ENCODE measurements at places on chromosomes 4 and X.
A peak's percentile ranks its signal among the peaks of the same experiment; 100 is the strongest.

- DNase-seq, result no peak
Measured at GRCh38 chr4:89000844-89001360, 56.1 kb downstream of the FAM13A start.

DNA sequence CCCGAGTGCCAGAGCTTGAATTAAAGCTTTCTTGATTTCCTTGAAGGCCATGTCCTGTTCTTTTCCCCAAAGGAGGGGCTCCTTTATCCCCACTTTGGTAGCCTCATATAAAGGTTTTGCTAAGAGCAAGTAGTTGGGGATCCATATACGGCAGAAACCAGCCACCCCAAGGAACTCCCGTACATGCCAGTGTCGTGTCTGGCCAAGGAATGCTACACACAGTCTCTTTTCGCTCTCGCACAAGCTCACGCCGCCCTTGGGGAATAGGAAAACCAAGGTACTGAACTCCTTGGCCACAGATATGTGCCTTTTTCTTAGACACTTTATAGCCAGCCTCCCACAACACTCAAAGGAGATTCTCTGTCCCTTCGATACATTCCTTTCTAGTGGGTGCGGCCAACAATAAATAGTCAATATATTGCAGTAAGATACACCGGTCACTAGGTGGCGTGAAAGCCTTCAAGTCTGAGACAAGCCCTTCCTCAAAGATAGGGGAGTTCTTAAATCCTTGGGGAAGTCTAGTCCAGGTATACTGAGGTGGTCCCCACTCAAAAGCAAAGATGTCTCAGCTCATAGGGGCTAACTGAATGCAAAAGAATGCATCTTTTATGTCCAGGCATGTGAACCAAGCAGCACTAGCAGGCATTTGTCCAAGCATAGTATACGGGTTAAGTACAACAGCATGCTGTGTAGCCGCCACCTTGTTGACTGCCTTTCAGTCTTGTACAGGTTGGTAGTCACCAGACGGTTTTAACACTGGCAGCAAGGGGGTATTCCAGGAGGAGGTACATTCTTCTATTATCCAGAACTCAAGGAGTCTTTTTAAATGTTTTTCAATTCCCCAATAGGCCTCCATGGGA is 57.8 kb upstream of the XAGE1B start:
- DNase-seq, result no peak

DNA sequence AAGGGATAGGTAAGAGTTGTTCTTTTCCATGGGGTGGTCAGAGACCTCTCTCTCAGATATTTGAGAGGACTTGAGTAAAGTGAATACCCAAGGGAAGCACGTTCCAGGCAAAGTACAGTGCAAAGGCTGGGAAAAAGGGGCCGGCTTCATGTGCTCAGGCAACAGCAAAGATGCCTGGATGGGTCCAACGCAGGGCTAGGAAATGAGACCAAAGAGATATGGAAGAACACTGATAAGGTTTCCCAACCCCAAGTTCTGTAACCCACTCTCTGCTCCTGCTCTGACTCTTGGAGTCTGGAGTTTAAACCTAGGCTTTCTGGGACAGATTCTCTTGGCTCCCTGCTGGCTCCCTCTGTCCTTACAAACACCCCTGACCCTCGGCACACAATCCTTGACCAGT is 36.2 kb upstream of the PROM1 start:
- no peak for DNase-seq

DNA sequence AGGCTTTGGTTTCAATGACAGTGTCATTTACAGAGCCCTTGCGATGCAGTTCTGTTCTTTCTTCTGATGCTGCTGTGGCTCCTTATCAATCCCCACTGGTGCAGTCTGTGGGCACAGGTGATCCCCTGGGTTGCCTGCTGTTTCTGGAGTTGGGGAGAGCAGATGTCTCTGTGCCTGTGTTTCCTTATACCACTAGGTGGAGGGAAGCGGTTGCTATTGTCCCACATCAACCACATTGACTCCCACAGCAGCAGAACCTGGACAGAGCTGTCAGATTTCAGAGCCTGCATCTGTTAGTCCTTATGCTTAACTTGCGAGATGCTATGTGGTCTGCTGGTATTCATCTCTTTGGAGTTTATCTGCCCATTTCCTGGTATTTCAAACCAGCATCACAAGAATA is 57.7 kb downstream of the NEIL3 start:
- DNase-seq, result no peak

DNA sequence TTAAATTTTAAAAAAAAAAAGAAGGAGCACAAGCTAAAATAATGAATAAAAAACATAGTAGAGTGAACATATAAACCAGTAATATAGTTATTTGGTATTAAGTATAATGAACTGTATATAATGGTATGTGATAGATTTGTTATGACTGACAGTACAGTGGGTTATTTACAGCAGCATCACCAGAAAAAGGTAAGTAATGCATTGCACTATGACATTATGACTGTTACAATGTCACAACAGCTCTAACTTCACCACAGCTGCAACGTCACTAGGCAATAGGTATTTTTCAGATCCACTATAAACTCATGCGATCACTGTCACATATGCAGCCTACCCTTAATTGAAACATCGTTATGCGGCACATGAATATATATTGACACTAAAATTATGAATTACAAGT is 72.5 kb downstream of the COX7B2 start:
- no peak for DNase-seq

DNA sequence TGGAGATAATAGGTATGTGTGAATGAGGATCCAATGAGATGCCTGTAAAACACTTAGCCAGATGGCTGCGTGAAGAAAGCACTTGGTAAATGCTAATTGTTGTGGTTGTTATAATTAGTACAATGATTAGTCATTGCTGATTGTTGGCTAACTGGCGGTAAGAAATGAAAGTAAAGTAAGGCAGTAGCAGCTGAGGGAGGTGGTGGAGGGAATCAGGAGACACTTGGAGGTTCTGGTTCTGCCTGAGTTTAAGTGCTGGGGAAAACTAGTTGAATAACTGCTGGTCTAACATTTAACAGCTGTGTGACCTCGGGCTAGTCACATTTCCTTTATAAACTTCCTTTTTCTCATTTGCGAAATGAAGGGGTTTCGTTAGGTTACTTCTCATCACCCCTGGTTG is 30.9 kb downstream of the CD38 start:
- DNase-seq, result no peak

GRCh38 chr4:10731162-10731561 is 46.6 kb upstream of the CLNK start:
- no peak for DNase-seq

- no peak for DNase-seq
Measured at GRCh38 chrX:155873188-155873587, 8.0 kb upstream of the VAMP7 start.

GRCh38 chrX:115968436-115969252 is 201.9 kb upstream of the AGTR2 start:
- DNase-seq, result peak; percentile 59

DNA sequence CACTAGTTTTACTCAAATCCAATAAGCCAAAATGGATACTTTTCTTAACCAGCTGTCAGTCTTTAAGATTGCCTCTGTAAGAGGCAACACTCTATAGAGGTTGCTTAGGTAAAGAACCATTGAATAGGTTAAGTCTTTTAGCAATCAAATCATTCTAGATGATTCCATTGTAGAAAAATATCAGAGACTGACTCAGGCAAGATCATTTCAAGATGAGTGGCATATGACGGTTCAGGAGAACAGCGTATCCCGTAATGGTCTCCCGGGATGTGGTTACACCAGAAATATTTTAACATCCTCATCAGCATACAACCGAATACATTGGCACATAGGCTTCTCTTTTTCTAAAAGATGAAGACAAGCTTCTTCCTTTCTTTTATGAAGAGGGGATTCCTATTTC is 641.7 kb upstream of the AGA start:
- no peak for DNase-seq

DNA sequence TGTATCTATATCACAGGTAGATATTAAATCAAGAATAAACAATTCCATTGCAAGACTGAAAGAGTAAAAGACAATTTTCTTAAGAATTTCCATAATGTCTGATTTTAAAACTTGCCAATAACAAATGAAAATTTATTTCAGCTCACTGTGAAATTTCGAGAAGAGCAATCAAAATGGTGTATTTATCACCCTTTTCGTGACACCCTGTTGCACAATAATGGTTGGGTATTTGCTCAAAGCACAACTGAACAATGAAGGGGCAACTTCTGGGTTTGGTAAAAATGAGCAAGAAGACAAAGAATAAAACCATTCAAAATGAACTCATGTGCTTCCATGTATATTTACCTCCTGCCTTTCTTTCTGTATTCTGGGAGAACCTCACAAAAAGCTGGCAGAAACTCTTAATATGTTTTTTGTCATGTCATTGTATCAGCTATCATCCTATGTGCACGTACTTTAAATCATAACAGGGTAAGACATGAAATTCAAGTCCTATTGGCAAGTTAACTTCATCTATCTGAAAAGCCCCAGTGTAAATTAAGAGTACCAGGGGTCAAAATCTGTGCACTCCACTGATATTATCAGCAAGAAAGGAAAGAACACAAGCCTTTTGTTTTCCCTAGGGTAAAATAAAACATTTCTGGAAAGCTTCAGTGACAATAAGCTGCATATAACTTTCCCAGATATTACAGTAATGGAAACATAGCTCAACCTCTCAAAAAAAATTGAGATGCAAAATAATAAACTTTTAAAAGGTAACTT is 126.9 kb upstream of the CBR4 start:
- DNase-seq, result no peak

DNA sequence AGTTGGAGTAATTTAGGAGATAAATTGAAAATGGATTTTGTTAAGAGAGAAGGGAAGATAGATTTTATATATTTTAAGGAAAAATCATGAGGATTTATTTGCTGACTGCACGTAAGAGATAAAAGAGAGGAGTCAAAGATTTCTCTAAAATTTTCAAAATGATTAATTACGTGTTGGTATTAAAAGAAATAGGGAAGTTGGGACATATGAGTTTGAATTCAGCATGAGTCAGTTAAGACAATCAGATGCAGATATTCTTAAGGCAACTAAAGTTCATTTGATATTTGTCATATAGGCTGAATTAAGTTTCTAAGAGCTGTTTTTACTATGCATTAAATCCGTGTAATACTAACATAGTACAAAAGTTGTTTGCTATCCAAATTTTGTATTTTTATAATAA is 46.9 kb downstream of the TET2 start:
- DNase-seq, result no peak

- no peak for DNase-seq
Measured at GRCh38 chrX:115616943-115617563, 56.1 kb downstream of the PLS3 start.

DNA sequence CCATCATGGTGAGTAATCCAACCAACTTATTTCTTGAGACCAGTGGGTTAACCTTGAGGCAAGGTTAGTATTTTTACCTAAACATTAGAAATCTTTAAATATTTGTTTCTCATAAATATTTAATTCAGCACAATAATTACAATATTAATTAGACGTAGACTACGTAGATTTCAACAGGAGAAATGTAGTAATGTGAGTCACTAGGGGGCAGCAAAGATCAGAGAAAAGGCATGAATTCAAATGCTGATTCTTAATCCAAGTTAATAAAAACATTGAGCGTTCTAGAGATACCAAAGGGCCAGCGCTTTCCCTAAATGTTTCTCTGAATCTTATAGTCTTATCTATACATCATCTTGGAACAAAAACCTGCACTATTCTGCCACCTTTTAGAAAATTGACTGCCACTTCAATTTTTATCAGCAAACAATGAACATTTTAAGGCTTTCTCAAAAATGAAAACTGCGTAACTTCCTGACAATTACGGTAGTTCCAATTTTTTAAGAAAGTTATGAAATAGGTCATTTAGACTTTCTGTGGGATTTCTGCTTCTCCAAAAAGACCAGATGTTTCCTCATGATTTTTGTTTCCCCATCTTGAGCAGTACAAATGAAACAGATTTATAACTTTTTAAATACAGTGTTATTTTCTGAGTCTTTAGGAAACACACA is 180.7 kb downstream of the GASK1B start:
- DNase-seq, result peak; percentile 25

DNA sequence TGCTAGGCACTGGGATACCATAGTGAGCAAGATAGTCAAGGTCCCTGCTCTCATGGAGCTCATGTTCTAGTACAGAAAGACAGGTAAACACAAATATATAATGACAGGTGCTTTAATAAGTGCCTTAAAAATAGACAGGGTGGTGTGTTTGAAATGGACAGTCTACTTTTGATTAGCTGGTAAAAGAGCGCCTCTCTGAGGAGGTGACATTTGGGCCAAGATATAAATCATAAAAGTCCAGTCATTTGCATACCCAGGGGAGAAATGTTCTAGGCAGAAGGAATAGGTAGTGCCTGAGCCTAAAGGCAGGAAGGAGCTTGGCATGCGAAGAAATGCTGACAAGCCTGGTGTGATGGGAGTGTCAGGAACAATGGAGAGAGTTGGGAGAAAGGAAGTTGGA is 83.6 kb downstream of the DNAAF6 start:
- no peak for DNase-seq

DNA sequence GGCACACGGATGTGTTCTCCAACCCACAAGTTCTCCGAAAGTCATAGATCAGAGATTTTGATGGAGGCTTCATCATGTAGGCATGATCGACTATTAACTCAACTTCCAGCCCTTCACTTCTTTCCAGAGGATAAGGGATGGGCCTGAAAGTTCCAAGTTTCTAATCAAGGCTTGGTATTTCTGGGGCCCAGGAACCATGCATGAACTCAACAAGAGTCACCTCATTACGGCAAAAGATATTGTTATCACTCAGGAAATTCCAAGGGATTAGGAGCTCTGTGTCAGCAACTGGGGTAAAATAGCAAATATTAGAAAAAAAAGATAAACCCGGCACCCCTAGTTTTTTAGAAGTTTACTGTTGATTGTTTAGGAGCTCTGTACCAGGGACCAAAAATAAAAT is 240.1 kb upstream of the PPP1R2C start:
- no peak for DNase-seq

- DNase-seq, result peak; percentile 56
Measured at GRCh38 chr4:52376132-52376704, 282.9 kb downstream of the USP46 start.

- no peak for DNase-seq
Measured at GRCh38 chr4:15605537-15605936, 49.6 kb downstream of the FBXL5 start.

GRCh38 chr4:72323227-72323626 is 245.8 kb downstream of the ADAMTS3 start:
- no peak for DNase-seq

- DNase-seq, result no peak
Measured at GRCh38 chr4:13640149-13640940, 12.8 kb upstream of the BOD1L1 start.

GRCh38 chr4:20408611-20409010 is 156.9 kb downstream of the SLIT2 start:
- DNase-seq, result no peak

DNA sequence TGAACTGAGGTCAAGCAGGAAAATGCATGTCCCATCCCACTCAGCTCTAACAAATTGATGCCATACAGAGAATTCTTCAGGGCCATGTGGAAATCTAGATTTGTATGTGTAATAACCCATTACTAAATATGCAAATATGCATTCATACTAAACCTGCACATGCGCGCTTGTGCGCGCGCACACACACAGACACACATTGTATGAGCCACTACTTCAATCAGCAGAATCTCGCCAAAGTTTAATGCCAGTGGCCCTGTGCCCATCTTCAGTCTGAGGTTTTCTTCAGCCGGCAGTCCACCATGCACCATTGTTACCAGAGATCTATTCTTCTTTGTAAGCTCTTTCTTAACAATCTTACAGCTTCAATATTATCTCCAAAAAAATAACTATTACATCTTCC is 276.4 kb downstream of the PDGFC start:
- no peak for DNase-seq

- no peak for DNase-seq
Measured at GRCh38 chrX:39639871-39640270, 457.9 kb downstream of the BCOR start.

- DNase-seq, result no peak
Measured at GRCh38 chrX:13216139-13216538, 103.7 kb downstream of the ATXN3L start.
